ENCODE measurements at places on chromosomes 1 and 21.

GRCh38 chr1:227774051-227774731 is 39.0 kb downstream of the SNAP47 start:
- no peak for DNase-seq

DNA sequence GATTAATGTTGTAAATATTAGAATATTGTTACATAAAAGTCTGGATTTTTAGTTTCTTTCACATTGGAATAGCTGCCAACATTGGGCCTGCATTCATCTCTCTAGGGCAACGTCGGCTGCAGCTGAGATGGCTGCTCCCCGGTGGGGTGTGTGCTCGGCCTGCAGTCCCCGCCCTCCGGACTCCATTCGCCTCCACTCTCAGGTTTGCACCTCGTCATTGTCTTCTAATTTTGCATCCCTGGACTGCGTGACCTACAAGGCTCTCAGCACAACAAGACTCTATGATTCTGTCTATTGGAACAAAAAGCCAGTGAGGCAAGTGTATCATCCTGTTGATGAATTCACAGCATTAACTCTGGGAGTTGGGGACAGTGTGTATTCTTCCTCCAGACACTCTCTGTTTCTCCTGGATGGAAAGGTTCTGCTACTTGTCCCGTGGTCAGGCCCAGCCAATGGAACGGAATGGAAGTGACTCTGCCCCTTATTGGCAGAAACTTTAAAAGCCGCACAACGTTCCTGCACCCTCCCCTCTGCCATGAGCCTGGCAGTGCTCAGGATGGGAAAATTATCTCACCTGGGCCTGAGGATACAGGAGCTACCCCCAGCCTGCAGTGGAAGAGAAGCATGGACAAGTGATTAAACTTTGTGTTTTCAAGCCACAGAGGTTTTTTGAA is 105.0 kb upstream of the SAMD11 start:
- no peak for DNase-seq

- DNase-seq: no peak
These were observed 153.3 kb downstream of the TOMM20 start for GRCh38 chr1:234975122-234975940.

GRCh38 chr1:202009326-202010179 is 834 bp upstream of the ELF3 start:
- peak; percentile 87 for DNase-seq

DNA sequence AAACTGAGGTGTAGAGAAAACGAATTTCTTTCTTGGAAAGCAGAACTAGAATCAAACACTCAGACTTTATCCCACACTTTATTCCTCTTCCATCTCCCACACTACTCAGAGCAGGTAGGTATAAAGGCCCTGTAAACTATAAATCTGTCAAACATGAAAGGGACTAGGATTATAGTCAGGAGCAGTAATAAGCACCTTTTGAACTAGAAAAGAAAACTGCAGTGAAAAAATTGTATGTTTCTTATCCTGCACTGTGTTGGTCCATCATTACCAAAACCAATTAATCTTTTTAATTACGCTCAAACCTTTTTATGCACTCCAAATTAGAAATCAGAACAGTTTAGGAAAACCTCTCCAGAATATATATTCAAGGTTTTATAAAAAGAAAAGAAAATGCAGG is 47.6 kb downstream of the LPAR3 start:
- DNase-seq: no peak

- DNase-seq: no peak
These were observed 224.4 kb downstream of the DSCAM start for GRCh38 chr21:40622531-40622930.

DNA sequence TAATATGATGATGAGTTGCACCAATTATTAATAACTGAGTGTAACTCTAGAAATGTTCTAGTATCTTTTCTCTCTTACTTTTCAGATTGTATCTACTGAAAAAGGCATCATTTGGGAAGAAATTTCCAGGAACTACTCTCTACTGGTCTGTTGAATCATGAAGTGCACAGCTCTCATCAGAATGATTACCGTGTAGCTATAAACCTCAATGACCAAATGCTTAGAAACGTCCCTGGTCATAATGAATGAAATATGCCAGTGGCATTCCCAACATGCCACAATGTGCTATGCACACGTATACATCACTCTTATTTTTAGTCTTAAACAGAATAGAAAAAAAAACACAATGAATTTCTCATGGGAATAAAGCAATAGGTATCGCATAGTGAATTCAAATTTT is 534.3 kb upstream of the OLFM3 start:
- no peak for DNase-seq

DNA sequence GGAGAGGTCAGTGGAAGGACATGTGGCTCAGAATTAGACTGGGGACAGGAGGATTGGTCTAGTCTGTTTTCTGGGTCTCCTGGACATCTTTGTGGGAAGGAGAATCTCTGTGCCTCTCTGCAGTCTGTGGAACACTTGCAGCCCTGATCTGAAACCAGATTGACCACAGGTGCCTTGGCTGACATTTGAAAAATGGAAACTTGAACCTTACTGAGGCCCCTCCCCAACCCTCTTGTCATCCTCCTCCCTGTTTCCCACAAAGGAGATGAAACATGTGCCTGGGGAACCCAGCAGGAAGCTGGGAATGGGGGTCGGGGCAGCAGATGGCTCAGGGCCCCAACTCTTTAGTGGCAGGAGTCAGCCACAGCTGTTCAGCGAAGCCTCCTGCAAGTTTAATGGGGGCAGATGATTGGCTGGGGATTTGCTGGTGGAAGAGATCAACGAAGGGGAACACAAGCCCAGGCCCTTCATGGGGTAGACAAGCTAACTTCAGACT is 18.1 kb downstream of the VASH2 start:
- DNase-seq: peak; percentile 74

DNA sequence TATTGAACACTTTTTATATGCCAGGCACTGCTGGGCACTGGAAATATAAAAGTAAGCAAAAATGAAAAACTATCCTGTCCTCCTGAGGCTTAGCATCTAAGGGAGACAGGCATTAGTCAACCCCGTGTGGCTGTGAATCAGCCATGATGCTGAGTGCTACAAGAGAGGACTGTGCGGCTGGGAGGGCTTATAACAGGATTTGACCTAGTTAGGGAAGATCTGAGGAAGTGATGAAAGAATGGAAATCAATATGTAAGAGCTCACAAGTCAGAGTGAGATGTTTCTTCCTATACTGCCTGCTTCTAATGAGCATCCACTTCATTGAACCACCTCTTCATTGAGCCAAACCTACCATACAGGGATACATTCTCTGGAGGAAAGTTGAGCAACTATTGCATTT is 15.1 kb downstream of the TRIM45 start:
- no peak for DNase-seq

GRCh38 chr1:113610372-113610771 is 148.9 kb downstream of the PHTF1 start:
- DNase-seq: no peak

DNA sequence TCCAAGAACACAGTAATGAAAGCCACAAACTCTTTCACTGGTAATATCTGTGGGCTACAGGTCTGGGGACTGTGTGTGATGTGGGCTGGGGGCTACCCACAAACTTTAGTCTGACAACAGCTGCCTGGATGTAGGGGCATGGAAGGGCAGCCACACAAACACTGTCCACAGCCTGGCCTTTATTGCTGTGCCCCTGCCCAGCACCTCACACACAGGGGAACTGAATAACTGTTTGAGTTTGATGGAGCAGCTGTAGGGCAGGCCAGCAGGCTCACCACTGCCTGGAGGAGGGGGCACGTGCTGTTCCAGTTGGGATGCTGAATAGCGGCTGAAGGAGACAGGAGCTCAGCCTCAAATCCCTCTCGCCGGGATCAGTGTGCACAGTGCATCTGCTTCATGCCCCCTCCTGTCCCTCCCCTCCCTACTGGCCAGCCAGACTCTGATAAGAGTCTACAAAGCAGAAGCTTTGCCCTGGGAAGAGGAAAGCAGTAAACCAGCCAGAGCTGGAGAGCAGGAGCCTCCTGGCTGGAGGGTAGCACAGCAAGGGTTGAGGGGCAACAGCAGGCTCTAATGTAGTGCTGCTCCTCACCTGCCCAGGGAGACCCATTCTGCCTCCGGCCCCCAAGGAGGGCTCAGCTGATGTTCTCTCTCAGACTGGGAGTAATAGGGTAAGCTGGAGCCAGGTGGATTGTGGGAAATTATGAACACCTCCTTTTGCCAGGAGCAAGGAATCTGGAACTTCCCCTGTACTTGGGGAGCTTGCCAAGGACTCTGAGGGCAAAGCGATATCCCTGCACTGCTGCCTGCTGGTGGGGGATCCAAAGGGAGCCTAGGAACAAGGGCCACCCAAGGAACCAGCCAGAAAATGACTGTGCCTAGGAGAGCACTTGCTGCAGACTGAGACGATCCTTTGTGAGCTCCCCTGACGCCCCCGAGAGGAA is 70.2 kb upstream of the GOLT1A start:
- no peak for DNase-seq

GRCh38 chr1:40868051-40868723 is 6.0 kb upstream of the CITED4 start:
- DNase-seq: no peak

- DNase-seq: no peak
These were observed 13.9 kb downstream of the UBIAD1 start for GRCh38 chr1:11286735-11287410.

DNA sequence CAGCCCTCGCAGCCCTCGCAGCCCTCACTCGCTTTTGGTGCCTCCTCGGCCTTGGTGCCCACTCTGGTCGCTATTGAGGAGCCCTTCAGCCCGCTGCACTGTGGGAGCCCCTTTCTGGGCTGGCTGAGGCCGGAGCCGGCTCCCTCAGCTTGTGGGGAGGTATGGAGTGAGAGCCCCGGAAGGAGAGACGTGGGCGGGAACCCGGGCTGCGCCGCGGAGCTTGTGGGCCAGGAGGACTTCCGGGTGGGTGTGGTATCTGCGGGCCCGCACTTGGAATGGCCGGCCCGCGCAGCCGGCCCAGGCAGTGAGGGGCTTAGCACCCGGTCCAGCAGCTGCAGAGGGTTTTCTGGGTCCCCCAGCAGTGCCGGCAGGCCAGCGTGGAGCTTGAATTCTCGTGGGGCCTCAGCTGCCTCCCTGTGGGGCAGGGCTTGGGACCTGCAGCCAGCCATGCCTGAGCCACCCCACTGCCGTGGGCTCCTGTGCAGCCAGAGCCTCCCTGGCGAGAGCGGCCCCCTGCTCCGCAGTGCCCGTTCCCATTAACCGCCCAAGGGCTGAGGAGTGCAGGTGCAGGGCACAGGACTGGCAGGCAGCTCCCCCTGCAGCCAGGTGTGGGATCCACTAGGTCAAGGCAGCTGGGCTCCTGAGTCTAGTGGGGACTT is 9.9 kb upstream of the CFHR2 start:
- DNase-seq: no peak

DNA sequence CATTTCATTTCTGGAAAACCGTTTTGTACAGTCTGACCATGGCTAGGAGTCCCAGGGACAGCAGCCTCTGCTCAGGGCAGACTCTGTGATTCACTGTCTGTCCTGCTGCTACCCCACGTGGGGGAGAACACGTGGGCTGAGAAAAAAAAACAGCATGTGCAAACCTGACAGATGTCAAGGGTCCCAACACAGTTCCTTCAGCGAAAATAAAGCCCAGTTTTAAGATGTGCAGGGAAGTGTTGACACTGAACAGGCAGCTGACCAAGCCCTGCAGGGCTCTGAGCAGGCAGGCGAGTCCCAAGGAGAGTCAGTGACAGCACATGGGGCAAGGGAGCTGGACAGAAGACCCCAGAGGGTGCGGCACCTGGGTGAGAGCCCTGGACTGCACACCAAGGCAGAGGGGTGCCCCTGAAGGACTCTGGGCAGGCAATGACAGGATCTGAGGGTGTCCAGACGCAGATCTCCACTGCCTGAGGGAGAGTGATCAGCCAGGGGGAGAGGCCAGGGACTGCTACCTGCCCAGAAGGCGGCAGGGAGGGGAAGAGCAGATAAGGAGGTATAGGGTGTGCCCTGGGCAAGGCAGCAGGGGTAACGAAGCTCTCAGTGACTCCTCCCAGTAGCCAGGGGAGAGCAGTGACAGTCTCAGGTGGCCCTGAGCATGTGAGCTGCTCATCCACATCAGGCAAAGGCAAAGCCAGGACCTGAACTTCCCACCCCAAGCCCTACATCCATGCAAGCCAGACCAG is 5.1 kb upstream of the SPATC1L start:
- no peak for DNase-seq

DNA sequence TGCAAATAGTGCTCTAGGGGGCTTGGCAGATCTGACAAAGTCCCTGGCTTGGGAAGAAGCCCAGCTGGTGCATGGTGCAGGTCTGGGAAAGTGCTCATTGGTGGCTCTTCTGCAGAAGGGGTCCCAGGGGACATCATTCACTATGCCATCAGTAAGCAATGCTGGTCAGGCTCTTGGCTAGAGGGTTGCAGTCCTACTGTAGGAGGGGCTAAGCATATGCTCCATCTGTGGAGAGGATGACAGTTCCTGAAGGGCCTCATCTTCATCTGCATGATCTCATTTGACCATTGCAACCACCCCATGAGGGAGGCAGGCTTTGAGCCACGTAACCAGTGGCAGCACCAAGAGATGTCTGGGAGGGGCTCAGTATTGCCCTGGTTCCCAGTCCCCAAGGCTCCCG is 31.5 kb upstream of the VASH2 start:
- no peak for DNase-seq

DNA sequence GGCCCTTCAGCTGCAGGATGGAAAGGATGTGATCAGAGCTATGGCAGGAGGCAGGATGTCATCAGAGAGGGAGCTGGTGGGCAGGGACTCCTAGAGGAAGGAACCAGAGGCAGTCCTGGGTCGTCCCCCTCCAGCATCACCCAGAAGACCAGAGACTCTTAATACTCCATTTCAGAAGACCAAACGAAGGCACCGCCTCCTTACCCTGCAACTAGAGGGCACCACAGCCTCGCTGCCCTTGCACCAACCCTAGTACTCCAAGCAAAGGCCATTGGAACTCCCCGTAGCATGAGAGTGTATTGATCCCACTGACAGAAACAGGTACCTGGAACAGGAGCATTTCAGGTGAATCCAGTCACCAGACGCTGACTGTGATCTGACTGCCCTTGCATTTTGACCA is 598.1 kb downstream of the NPHP4 start:
- no peak for DNase-seq

DNA sequence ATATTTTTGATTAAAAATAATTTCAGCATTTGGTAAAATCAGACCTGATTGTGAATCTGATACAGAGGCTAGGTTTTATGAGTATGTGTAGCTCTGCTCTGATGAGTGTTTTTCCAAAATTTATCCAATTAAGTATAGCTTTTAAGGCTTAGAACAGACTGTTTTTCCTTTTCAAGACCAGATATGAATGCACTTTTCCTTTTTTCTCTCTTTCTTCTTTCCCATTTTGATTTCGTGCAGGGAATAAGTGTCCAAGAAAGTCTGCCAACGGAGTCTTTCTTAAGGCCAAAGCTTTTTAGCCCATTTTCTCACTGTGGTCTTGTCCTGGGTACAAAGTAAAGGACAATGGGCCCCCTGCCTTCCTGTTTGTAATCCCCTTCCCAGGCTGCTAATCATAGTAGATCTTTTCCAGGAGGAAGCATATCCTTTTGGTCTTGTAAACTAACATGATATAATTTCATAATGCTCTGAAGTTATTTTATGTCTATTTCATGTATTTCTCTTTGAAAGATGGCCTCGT is 2.9 kb downstream of the KIF1B start:
- no peak for DNase-seq

GRCh38 chr21:20882462-20883407 is 115.5 kb upstream of the NCAM2 start:
- DNase-seq: no peak

GRCh38 chr1:181972256-181972655 is 89.3 kb downstream of the ZNF648 start:
- DNase-seq: no peak
